Lower lobe of right lung (tissue), 2 donors: ENCODE measurements at places on chromosomes 2 and 18. TPM values are rescaled to one million over a fixed set of nuclear protein-coding genes. Genes with fewer than 3 reads are reported as not detected.

CDK15 gene
- 4.5 TPM for total RNA-seq

CMPK2 gene
- total RNA-seq, result 43.3 TPM

HS6ST1 gene
- total RNA-seq, result 26.3 TPM

NCKAP5 gene
- 34.6 TPM for total RNA-seq

RBKS gene
- 2.2 TPM for total RNA-seq

ZNF521 gene
- 12.7 TPM for total RNA-seq

FAM228A gene
- 0.89 TPM for total RNA-seq

DNA sequence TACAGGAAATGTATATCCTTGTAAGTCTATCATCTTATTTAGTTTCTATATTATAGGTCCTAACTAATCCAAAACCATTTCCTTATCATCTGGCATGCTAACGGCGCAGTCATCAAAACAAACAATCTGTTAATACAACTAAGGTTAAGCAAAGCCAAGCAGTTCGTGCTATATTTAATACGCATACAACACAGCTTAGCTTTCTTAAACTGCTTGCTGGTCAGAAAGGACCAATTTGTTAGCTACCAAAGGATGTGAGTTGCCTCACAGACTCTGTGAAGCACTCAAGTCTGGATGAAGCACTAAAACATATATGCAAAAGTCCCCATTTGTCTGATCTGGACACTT is 67.0 kb downstream of the ZEB2 start:
- H3K27ac ChIP-seq, result peak overlapping the region; percentile 63
- DNase-seq, result no peak
- H3K36me3 ChIP-seq, result no peaks in the 10 kb centered on the region

DNA sequence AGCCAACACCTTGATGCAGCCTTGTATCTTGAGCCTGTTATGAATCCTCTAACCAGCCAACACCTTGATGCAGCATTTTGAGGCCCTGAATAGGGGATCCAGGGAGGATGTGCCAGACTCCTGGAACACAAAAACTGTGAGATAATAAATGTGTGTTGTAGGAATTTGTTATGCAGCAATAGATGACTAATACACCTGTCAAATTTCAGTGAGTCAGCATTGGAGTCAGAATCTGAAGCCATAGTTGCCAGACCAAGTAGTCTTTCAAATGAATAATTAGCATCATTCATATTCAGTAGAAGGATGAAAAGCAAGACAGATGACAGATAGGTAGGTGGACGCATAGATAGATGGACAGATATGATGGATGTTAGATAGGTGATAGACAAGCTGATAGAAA is 942.5 kb upstream of the SLC39A10 start:
- H3K4me3 ChIP-seq, result no peak overlapping the region
- H3K27ac ChIP-seq, result no peak overlapping the region
- H3K4me1 ChIP-seq, result no peaks in the 10 kb centered on the region
- H3K27me3 ChIP-seq, result no peaks in the 10 kb centered on the region

DNA sequence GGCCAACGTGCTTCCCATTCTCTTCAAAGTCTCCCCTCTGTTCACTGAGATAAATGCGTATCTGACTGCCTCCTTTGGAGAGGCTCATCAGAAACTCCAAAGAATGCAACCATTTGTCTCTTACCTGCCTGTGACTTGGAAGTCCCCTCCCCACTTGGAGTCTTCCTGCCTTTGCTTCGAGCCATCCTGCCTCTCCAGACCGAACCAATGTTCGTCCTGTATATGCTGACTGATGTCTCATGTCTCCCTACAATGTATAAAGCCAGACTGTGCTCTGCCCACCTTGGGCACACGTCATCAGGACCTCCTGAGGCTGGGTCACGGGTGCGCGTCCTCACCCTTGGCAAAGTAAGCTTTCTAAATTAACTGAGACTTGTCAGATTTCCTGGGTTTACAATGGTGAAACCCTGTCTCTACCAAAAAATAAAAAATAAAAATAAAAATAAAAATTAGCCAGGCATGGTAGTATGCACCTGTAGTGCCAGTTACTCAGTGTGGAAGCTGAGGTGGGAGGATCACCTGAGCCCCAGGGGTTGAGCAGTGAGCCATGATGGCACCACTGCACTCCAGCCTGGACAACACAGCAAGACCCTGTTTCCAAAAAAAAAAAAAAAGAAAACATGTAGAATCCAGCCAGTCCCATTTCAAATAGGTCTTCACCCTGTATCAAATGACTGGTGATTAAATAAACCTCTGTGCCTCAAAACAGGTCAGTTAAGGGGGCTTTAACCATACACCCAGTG is 29.0 kb downstream of the HDLBP start:
- H3K27ac ChIP-seq, result no peak overlapping the region
- H3K27me3 ChIP-seq, result no peaks in the 10 kb centered on the region
- no peak overlapping the region for H3K4me3 ChIP-seq

DNA sequence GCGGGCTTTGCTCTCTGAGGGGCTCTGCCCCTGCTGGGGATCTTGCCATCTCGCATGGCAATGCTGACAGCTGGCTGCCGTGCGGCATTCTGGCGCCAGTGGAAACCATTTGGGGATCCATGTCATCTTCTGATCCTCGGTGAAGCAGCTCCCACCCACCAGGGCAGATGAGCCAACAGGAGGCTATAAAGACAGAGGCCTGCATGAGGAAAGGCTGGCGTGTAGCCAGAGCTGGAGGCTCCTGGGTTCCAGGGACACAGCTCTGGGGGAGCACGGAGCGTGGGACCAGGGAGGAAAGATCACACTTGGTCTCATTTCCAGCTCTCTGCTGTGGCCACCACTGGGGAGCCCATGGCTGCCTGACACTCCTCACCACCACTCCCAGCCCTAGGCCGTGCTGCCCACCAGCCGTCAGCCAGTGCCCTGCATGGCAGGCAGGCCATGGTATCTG is 145.8 kb downstream of the ZFP36L2 start:
- H3K27me3 ChIP-seq, result no peaks in the 10 kb centered on the region
- H3K4me3 ChIP-seq, result no peak overlapping the region
- H3K4me1 ChIP-seq, result peaks cover 46% of the 10 kb centered on the region

DNA sequence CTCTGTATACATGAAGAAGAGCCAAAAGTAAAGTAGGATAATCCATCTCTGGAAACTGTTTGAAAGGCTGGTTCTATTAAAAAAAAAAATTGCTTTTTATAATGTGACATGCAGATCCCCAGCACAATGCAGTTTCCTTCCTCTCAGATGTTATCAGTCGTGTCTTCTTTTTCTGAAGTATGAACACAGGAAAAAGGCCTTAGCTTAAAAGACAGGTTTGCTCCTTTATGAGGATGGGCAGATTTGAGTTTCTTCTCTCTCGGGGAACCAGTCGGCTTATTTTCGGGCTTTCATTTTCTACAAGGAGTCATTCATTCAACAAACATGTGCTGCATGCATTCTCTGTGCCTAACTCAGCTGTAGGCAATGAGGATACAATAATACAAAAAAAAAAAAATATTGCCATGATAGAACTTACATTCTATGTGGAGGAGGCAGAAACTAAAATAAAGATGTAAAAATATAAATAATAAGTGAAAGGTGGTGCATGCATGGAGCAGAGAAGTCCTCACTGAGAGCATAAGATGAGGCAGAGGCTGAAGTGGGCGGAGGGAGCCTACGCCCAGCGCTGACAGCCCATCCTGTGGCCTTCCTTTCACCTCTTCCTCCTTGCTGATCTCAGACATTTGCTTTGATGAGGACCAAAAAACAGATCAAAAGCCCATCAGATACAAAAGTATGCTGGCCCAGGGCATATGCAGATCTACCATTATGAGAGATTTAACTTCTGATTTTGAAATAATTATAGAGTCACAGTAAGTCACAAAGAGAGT is at the start of gene CD226:
CD226 (minus strand) TSS at position 513 of the 773 bp plus-strand sequence; CDS start at position 46, 467 bp downstream.
- peaks cover 21% of the 10 kb centered on the region for H3K4me1 ChIP-seq
- H3K4me3 ChIP-seq, result peak within 1 kb of the TSS; percentile 21

- H3K4me3 ChIP-seq, result no peak overlapping the region
- no peak for DNase-seq
- H3K27me3 ChIP-seq, result no peaks in the 10 kb centered on the region
- no peak overlapping the region for H3K27ac ChIP-seq
- peaks cover 22% of the 10 kb centered on the region for H3K4me1 ChIP-seq
Measured at GRCh38 chr2:231679908-231680284, 28.4 kb upstream of the PTMA start.

DNA sequence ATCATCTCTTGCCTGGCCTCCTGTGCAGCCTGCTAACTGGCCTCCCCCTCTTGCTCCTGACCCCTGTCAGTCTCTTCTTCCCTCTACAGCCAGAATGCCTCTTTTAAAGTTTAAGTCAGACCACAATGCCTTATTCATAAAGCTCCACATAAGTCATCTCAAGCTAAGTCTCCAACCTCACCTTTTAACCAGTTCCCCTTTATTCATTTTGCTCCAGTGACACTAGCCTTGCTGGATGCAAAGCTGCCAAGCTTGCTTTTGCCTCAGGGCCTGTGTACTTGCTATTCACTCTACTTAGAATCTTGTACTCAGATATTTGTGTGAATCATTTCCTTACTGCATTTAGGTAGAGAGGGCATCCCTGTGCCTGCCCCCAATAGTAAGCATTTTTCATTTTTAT is 180.9 kb downstream of the PDE1A start:
- H3K27ac ChIP-seq, result no peak overlapping the region
- H3K36me3 ChIP-seq, result no peaks in the 10 kb centered on the region
- no peaks in the 10 kb centered on the region for H3K27me3 ChIP-seq
- no peaks in the 10 kb centered on the region for H3K4me1 ChIP-seq
- H3K4me3 ChIP-seq, result no peak overlapping the region

DNA sequence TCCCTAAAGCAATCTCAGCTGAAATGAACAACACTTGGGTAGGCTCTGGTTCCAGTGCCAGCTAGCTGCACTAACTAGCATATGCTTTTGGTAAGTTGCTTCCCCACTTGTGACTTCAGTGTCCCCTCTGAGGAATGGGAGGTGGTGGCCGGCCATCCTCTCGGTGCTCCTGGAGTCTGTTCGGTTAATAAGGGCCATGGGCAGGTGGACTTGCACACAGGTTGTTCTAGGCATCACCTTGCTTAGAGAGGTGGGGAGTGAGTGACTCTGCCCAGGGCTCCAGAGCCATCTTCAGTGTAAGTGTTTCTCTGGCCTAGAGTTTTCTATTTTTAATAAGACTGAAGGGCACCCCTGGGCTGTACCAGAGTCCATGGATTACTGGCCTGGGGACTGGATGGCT is 18.8 kb upstream of the TAF1B start:
- no peaks in the 10 kb centered on the region for H3K27me3 ChIP-seq
- H3K36me3 ChIP-seq, result no peaks in the 10 kb centered on the region
- no peaks in the 10 kb centered on the region for H3K4me1 ChIP-seq
- no peak overlapping the region for H3K27ac ChIP-seq

DNA sequence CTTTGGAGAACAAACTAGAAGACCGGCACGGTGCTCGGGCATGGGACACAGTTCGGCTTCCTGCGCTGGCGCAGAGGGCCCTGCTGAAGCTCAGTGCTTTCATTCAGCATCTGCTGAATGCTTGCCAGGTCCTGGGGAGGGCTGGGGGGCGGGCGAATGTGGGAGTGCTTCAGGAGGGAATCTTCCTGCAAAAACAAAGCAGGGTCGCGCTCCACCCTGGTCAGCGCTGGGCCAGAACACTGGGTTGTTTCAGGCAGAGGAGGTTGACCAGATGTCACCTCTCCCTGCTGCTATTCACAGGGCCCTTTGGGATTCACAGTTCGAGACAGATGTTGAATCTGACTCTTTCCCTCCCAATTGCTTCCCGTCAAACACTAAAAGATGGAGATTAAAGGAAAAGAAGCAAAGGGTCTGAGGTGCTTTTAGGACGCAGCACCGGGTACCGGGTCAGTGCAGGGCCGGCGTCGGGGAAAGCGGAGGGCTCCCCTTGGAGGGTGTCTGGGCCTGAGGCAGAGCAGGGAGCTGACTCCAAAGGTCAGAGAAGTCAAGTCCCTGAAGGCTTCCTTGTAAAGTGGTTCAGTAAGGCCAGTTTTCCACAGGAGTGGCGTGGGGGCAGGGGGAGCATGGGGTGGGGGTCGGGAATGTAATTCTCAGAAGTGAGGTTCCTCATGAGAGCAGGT is 82.1 kb upstream of the PXDN start:
- no peak overlapping the region for H3K4me3 ChIP-seq
- H3K27ac ChIP-seq, result no peak overlapping the region
- no peak for DNase-seq
- no peaks in the 10 kb centered on the region for H3K4me1 ChIP-seq

- DNase-seq, result no peak
- no peak overlapping the region for H3K27ac ChIP-seq
- H3K4me3 ChIP-seq, result peak overlapping the region; percentile 83
- H3K4me1 ChIP-seq, result peaks cover 18% of the 10 kb centered on the region
Measured at GRCh38 chr18:67514901-67515540, 1.5 kb downstream of the DSEL start.

GRCh38 chr2:29238497-29238896 is 123.3 kb downstream of the CLIP4 start:
- no peaks in the 10 kb centered on the region for H3K36me3 ChIP-seq
- peaks cover 17% of the 10 kb centered on the region for H3K27me3 ChIP-seq
- no peak for DNase-seq
- no peak overlapping the region for H3K27ac ChIP-seq
- H3K4me3 ChIP-seq, result no peak overlapping the region

GRCh38 chr2:41137031-41137430 is 685.1 kb upstream of the SLC8A1 start:
- H3K27ac ChIP-seq, result no peak overlapping the region
- no peaks in the 10 kb centered on the region for H3K27me3 ChIP-seq
- no peaks in the 10 kb centered on the region for H3K4me1 ChIP-seq
- no peak overlapping the region for H3K4me3 ChIP-seq
- DNase-seq, result no peak

GRCh38 chr2:134489732-134490384 is 228.9 kb downstream of the TMEM163 start:
- H3K36me3 ChIP-seq, result no peaks in the 10 kb centered on the region
- no peaks in the 10 kb centered on the region for H3K4me1 ChIP-seq
- no peaks in the 10 kb centered on the region for H3K27me3 ChIP-seq
- DNase-seq, result no peak
- no peak overlapping the region for H3K4me3 ChIP-seq
- H3K27ac ChIP-seq, result no peak overlapping the region

DNA sequence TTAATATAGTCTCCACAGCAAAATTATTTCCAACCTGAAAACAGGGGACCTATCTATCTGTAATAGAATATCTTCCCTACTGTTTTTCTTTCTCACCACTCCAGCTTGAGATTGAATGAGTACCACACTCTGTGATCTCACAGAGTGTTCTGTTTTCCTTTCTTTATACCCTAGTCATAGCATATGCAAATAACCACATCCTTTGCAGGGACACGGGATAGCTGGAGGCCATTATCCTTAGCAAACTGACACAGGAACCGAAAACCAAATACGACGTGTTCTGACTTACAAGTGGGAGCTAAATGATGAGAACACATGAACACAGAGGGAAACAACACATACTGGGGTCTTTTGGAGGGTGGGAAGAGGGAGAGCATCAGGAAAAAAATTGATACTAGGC is 224.7 kb downstream of the SLC8A1 start:
- no peaks in the 10 kb centered on the region for H3K4me1 ChIP-seq
- H3K27me3 ChIP-seq, result no peaks in the 10 kb centered on the region
- no peak overlapping the region for H3K4me3 ChIP-seq

DNA sequence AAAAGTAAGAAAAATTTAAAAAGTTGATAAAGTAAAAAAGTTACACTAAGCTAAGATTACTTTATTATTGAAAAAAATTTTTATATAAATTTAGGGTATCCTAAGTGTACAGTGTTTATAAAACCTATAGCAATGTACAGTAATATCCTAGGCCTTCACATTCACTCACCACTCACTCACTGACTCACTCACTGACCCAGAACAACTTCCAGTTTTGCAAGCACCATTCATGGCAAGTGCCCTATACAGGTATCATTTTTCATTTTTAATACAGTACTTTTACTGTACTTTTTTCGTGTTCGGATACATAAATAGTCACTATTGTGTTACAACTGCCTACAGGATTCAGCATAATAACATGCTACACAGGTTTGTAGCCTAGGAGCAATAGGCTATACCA is 8.9 kb upstream of the THUMPD2 start:
- no peak overlapping the region for H3K4me3 ChIP-seq
- H3K27me3 ChIP-seq, result no peaks in the 10 kb centered on the region
- H3K36me3 ChIP-seq, result no peaks in the 10 kb centered on the region
- H3K4me1 ChIP-seq, result no peaks in the 10 kb centered on the region
- H3K27ac ChIP-seq, result no peak overlapping the region
